ENCODE measurements at places on chromosomes 1 and 21.

DNA sequence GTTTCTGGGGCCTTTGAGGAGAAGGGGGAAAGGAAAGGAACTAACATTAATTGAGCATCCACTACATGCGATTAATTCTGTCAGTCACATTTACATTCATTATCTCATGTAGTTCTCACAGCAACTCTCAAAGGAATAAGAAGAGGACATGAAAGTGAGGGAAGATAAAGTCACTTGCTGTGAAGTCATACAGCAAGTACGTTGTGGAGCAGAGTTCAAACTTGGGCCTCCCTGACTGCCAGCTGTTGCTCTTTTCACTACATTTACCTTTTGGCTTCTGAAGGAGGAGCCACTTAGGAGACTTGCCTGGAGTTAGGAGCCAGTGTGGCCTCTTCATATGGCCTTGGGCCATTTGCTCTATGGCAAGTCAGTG lies 6.2 kb downstream of the ZNF691 start:
- no peak for DNase-seq

DNA sequence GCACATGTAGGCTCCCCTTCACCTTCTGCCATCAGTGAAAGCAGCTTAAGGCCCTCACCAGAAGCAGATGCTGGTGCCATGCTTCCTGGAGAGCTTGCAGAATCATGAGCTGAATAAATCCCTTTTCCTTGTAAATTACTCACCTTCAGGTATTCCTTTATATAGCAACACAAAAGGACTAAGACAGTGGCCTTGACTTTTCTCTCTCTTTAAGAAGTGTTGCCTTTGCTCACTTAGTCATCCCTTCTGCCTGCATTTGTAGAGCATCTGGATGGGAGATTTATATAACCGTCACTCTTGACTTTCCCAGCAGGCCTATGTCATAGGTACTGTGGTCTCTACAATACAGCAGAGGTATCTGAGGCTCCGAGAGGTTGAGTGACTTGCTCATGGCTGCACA lies 3.7 kb downstream of the PCSK9 start:
- DNase-seq: no peak

DNA sequence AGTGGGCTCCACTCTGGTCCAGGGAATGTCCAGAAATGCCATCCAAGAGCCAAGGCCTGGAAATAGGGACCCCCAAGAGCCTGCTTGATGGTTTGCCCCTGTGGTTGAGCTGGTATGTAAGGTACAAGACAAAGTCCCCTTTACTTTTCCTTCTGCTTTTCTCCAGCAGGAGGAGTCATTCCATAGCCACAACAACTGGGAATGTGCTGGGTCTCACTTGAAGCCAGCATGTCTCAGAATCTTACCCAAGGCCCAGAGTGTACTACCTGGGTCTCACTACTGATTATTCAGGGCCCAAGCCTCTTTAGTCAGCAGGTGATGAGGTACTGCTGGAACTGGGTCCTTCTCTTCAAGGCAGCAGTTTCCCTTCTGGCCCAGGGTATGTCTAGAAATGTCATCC lies 62.1 kb upstream of the CD55 start:
- no peak for DNase-seq

GRCh38 chr21:24276204-24276603 lies 1331.1 kb downstream of the MRPL39 start:
- DNase-seq: no peak

GRCh38 chr1:99570486-99571089 lies 75.3 kb upstream of the PALMD start:
- no peak for DNase-seq

GRCh38 chr1:67677930-67678329 lies 7.1 kb upstream of the GADD45A start:
- DNase-seq: no peak

DNA sequence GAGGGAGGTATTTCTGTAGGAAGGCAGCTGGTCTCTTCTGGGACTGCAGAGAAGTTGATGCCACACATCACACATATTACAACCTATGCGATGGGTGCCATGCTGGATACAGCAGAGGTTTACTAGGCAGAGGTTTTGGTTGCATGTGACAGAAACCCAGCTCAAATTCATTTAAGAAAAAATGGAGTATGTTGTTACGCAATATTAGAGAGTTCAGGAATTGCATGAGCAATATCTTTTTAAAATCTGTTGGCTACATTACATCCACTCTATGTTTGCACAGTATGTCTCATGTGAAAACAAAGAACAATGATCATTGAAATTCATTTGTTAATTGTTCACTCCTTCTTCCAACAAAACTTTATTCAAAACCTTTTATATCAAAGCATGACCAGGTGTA lies 425.2 kb downstream of the RWDD3 start:
- DNase-seq: no peak

GRCh38 chr21:31866077-31866511 lies 6.7 kb upstream of the HUNK start:
- DNase-seq: peak; percentile 74

- no peak for DNase-seq
Measured at GRCh38 chr1:100034470-100034869, 64.7 kb downstream of the SLC35A3 start.

DNA sequence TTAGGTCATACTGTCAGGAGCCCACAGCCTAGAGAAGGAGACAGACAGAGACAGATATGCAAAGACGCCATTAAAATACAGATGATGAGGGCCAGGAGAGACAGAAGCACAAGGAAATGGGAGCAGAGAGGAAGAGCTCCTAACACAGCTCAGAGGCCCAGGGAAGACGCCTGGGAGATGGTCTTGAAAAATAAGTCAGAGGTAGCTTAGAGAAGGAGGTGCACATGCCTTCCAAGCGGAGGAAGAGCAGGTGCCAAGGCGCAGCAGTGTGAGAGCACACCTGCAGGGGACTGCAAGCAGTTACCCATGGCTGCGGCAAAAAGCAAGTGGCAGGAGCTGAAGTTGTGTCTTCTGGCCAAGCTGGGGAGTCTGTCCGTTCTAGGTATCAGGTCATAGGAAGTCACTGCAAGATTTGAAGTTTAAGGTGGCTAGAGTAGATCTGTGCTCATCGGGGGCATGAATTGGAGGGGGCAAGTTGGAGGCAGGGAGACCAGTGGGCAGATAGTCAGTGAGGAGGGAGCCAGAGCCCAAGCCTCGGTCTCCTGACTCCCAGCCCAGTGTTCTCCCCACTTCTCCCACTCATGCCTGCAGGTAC lies 1.3 kb upstream of the TRABD2B start:
- no peak for DNase-seq

- DNase-seq: no peak
Measured at GRCh38 chr1:109485001-109485400, 1.3 kb downstream of the ATXN7L2 start.

DNA sequence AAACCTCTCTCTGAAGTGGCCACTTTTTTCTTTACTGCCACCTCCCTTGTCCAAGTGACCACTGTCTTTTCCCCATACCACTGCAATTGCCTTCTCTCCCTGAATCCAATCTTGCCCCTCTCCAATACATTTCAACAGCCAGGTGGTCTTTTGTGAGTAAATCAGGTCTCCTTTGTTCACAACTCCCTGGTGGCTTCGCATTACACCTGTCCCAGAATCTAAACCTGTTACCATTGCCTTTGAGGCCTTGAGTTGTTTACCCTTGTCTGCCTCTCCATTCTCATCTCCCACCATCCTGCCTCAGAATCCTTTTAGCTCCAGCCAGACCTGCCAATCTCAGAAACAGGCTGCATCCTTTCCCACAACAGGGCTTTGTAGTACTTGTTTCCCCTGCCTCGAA lies 21.8 kb upstream of the DYNLT5 start:
- no peak for DNase-seq

GRCh38 chr1:232386721-232387510 lies 243.0 kb downstream of the SIPA1L2 start:
- DNase-seq: no peak

GRCh38 chr1:160177231-160177630 lies 13.1 kb upstream of the CASQ1 start:
- no peak for DNase-seq

GRCh38 chr1:91021686-91022517 lies at the start of gene ZNF644:
ZNF644 (minus strand) TSS chr1:91022035; CDS start chr1:90982353, 39,682 bp downstream.
- peak; percentile 89 for DNase-seq

DNA sequence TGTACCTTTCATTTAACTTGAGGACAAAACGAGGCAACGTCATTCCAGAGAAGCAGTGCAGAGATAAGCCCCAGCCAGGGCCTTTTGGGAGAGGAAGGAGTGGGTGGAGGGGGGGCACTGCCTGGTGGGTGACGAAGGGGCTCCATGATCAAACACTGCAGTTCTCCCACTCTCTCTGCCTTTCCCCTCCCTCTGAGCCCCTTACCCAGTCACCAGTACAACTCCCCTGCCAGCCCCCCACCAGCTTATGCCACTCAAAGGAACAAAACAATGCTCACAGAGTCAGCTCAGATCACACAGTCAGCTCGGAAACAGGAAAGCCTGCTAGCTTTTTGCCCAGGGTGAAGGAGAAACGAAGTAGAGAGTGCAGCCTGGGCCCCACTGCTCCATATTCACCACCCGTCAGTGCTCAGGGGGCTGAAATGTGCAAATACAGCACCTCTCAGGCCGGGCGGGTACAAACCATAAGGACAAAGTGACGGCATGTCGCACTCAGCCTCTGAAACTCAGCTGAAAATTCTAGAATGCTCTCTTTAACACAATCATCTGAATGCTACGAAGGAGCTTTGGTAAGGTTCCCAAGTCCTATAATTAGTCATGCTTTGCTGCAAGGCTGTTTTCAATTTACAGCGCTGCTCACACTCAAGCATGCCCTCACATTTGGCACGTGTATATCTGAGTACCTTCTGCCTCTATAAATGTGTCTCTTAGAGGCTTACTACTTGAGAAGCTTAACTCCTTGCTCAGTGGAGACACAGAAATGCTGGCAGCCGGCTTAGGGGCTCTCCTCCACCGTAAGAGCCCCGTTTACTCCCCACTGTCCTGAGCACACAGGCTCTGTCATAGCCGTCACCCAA lies 65.8 kb upstream of the RAB4A start:
- DNase-seq: peak; percentile 25

DNA sequence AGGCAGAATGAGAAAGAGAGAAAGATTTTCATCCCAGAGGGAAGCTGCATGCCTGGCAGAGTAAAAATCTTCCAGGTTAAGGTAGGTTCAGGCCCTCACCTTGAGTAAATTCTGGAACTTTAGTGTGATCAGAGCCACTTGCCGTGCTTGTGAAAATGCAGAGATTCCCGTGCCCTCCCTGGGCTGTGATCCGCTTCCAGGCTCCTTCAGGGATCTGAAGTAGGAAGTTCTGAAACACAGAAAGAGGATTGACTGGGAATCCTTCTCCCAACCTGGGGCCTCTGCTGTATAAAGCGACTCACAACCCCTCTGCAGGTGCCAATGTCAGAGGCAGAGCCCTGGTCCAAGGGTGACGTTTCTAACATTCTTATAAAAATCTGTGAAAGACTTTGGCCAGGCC lies 26.6 kb downstream of the NUAK2 start:
- DNase-seq: no peak

- DNase-seq: no peak
Measured at GRCh38 chr1:11951901-11952300, 17.4 kb downstream of the PLOD1 start.

DNA sequence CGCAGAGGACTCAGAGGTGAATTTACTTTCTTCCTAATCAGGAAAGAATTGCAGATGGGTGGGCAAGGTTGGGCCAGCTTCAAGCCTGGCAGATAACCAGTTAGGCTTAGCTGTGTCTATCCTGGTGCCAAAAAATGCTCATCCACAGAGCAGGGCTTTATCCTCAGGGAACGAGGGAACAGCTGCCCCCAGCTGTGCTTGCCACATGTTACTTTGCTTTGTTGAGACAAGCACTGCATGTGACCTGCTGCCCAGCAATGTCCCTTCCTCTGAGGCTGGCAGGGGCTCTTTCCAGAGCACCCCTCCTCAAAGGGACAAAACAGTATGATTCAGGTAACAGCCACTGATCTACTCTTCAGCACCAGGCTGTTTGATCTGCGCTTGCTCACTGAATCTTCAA lies 505.1 kb upstream of the USP24 start:
- DNase-seq: no peak

DNA sequence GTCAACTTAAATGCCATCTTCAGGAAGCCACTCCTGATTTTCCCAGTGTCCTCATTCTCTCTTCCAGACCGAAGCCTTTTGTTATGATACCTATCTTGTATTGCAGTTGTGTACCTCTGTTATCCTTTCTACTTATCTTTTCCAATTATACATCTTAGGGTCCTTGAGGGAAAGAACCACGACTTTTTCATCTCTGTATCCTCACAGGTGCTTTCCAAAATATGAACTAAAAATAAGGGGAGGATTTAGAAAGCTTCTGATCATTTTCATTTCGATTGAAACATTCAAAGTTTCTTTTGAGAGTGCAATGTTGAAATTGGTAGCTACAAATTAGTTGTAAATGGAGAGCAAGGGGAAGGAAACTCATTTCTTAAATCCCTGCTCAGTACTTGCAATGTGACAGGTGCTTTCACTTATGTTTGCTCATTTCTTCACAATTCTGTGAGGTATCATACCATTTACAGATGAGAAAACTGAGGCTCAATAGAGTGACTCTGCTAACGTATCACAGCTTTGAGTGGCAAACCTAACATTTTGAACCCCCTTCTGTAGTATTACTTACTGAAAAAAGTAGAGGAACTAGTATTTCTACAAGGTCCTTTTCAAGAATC lies 24.2 kb downstream of the SLC19A2 start:
- no peak for DNase-seq

- peak; percentile 54 for DNase-seq
Measured at GRCh38 chr1:113929750-113930498, 800 bp downstream of the HIPK1 start.

DNA sequence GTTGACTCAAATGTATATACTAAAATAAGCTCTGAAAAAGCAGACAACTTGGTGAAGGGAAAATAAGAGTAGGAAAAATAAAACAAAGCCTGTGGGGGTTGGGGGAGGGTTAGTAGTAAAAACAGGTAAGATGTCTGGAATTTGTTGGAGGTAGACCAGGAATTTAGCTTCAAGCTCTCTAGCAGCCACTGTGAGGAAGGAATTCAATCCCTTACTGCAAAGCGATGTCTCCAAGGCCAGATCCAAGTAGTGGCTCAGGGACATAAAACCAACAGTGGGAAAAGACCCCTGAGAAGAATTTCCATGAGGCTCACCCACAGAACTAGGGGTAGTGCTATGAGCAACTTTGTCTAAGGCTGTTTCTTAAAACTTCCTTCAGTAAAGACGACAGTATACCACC lies 7.8 kb downstream of the ANGPTL7 start:
- no peak for DNase-seq

DNA sequence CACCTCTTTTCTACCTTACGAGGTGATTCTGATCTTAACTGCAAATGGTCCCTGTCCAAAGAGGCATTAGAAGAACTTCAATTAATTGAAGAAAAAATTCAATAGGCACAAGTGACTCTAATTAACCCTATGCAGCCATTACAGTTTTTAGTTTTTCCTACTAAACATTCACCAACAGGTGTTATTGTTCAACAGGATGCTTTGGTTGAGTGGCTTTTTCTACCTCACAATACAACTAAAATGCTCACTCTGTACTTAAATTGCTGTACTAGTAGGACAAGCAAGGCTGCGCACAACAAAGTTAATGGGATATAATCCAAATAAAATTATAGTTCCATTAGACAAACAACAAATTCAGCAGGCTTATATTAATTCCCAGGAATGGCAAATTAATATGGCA lies 11.6 kb upstream of the PM20D1 start:
- no peak for DNase-seq

- no peak for DNase-seq
Measured at GRCh38 chr1:19062258-19063029, 106.0 kb upstream of the IFFO2 start.
